ENCODE measurements at places on chromosomes 5 and 9. TPM values are rescaled to one million over a fixed set of nuclear protein-coding genes. Genes with fewer than 3 reads are reported as not detected.

DNA sequence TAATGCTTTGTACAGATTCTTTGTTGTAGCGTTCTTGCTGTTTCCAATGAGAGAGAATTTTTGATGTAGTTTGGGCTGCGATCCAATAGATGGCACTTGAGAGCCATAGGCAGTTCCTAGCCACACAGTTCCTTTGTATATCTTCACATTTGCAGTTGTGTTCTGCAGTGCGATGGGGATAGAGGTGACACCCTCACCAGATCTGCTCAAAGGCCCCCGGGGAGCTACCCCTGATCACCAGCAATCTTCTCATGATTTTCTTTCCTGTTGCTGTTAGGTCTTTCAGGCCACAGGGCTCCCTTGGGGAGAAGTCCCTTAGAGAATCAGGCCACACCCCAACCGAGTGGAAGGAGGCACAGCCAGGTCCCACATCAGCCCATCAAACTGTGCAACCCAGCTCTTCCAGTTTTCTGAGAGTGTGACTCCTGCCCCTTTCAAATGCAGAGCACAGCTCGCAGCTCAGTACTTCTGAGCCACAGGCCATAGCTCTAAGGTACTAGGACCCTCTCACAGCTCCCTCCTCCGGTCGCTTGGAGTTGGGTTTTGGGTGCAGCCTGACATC is 353.7 kb downstream of the SLCO4C1 start:
- peaks cover 5% of the 10 kb centered on the region for H3K4me1 ChIP-seq
- peaks cover 3% of the 10 kb centered on the region for H3K27me3 ChIP-seq
- peak; percentile 42 for DNase-seq
- no peak overlapping the region for H3K4me3 ChIP-seq
- no peak overlapping the region for H3K27ac ChIP-seq

The OTP gene
- 3.1 TPM for total RNA-seq

DNA sequence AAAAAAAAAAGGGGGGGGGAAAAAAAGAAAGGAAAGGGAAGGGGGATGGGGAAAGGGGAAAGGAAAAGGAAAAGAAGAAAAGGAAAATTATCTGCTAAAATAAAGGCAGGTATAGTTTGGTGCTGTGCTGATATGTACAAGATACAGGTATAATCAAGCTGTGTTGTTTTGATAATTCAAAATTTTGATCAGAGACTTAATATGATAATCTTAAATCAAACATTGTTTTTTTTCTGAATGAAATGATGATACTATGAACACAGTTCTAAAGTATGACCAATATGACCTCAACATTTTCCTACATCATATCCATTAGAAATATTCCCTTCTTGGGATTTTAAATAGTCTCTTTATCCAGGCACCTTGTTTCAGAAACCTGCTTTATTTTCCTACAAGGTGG is 115.6 kb upstream of the TRPM3 start:
- no peak for DNase-seq
- H3K27me3 ChIP-seq = no peaks in the 10 kb centered on the region
- H3K36me3 ChIP-seq = no peaks in the 10 kb centered on the region
- no peaks in the 10 kb centered on the region for H3K4me1 ChIP-seq
- H3K4me3 ChIP-seq = no peak overlapping the region

DNA sequence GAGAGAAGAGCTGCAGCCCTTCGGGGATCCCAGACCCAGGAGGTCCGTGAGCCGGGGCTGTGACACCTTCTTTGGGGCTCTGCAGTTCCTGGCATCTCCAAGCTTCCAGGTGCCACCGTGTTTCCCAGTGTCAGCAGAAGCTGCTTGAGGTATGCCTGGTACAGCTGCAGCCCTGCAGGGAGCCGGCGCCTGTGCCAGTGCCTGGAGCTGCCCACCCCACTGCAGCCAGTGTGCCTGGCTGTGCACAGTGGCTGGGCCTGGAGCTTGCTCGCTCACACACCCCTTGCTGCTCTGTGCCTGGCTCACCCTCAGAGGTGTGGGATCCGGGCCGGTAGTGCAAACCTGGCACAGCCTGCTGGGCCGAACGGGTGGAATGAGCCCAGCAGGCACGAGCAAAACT is 65.5 kb downstream of the NACC2 start:
- no peaks in the 10 kb centered on the region for H3K27me3 ChIP-seq
- no peak overlapping the region for H3K4me3 ChIP-seq
- DNase-seq = no peak
- H3K27ac ChIP-seq = no peak overlapping the region
- peaks cover 3% of the 10 kb centered on the region for H3K36me3 ChIP-seq

The PPP2R2B gene
- 4.1 TPM for total RNA-seq

The CAMK4 gene
- total RNA-seq = 9.4 TPM

GRCh38 chr5:483434-484140 is 40.6 kb downstream of the EXOC3 start:
- H3K4me3 ChIP-seq = no peak overlapping the region
- H3K4me1 ChIP-seq = no peaks in the 10 kb centered on the region

GRCh38 chr9:72029986-72030385 is 30.4 kb downstream of the C9orf57 start:
- no peaks in the 10 kb centered on the region for H3K4me1 ChIP-seq
- no peak overlapping the region for H3K27ac ChIP-seq
- DNase-seq = no peak
- H3K4me3 ChIP-seq = no peak overlapping the region
- no peaks in the 10 kb centered on the region for H3K36me3 ChIP-seq

DNA sequence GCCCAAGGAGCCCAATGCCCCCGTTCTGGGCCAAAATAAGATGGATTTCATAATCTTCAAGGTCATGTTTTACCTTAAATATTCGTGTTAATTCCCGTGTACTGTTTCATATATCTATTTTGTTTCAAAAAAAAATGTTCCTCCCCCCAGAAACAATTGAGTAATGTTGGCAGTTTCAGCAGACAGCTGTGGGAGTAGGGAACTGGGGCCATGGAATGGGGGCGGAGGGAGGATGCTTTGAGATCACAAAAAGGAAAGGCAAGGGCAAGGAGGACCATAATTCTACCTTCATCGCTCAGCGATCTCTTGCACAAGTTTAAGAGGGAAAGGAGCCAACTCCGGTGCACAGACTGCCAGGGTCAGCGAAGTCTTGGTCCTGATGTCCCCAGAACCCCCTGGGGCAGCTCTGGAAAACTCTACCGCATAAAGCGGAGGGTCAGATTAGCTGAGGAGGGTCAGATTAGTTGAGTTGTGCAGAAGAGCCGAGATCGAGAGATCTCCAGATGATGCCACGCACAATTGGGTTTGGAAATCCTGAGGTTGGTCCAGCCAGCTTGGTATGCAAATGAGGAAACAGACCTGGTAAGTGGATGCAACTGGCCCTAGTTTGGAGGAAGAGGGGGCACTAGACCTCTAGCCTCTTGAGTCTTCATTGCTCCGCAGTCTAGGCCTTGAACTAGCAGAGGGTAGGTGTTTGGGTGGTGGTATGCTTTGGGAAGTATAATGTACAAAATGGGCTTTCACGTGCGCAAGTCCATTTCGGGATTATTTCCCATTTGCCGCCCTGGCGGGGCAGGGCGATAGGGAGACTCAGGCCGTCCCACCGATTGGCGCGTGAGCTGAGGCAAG is 24.0 kb downstream of the CDKN2A start:
- no peak overlapping the region for H3K27ac ChIP-seq
- peaks cover 32% of the 10 kb centered on the region for H3K4me1 ChIP-seq
- H3K4me3 ChIP-seq = peak overlapping the region; percentile 70
- H3K27me3 ChIP-seq = peaks cover 99% of the 10 kb centered on the region

The PCDHA5 gene
- 1.3 TPM for total RNA-seq

The MLLT3 gene
- total RNA-seq = 57.3 TPM

DNA sequence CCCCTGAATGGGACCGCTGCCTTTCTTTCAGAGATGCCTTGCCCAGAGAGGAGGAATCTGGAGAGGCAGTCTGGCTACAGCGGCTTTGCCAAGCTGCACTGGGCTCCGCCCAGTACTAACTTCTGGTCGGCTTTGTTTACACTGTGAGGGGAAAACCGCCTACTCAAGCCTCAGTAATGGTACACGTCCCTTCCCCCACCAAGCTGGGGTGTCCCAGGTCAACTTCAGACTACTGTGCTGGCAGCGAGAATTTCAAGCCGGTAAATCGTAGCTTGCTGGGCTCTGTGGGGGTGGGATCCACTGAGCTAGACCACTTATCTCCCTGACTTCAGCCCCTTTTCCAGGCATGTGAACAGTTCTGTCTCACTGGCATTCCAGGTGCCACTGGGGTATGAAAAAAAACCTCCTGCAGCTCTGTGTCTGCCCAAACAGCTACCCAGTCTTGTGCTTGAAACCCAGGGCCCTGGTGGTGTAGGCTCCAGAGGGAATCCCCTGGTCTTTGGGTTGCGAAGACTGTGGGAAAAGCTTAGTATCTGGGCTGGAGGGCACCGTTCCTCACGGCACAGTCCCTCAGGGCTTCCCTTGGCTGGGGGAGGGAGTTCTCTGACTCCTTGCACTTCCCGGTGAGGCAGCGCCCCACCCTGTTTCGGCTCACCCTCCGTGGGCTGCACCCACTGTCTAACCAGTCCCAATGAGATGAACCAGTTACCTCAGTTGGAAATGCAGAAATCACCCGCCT is 171.2 kb downstream of the CWC27 start:
- no peak overlapping the region for H3K4me3 ChIP-seq
- H3K27me3 ChIP-seq = no peaks in the 10 kb centered on the region
- H3K27ac ChIP-seq = peak overlapping the region; percentile 37
- H3K36me3 ChIP-seq = peaks cover 18% of the 10 kb centered on the region
- H3K4me1 ChIP-seq = peaks cover 14% of the 10 kb centered on the region

GRCh38 chr9:93952119-93952783 is 2.9 kb downstream of the BARX1 start:
- no peak for DNase-seq
- H3K4me3 ChIP-seq = peak overlapping the region; percentile 51
- peaks cover 92% of the 10 kb centered on the region for H3K27me3 ChIP-seq
- H3K27ac ChIP-seq = no peak overlapping the region

The CDH9 gene
- total RNA-seq = 0.14 TPM

The PCDHA1 gene
- total RNA-seq = 0.07 TPM

The UTP15 gene
- 32.4 TPM for total RNA-seq

The MEGF10 gene
- 96.1 TPM for total RNA-seq

The TSSK1B gene
- 0.16 TPM for total RNA-seq

The NR5A1 gene
- 0.35 TPM for total RNA-seq

The AGXT2 gene
- total RNA-seq = not detected

GRCh38 chr9:27632254-27632653 is 59.0 kb upstream of the C9orf72 start:
- peaks cover 5% of the 10 kb centered on the region for H3K4me1 ChIP-seq
- no peak overlapping the region for H3K27ac ChIP-seq
- H3K27me3 ChIP-seq = no peaks in the 10 kb centered on the region
- no peaks in the 10 kb centered on the region for H3K36me3 ChIP-seq
- no peak for DNase-seq
- no peak overlapping the region for H3K4me3 ChIP-seq

The BASP1 gene
- 99.5 TPM for total RNA-seq

The LCN9 gene
- 0.30 TPM for total RNA-seq

- no peak overlapping the region for H3K27ac ChIP-seq
- peaks cover 8% of the 10 kb centered on the region for H3K4me1 ChIP-seq
- H3K27me3 ChIP-seq = no peaks in the 10 kb centered on the region
- H3K4me3 ChIP-seq = no peak overlapping the region
- DNase-seq = no peak
- peaks cover 40% of the 10 kb centered on the region for H3K36me3 ChIP-seq
Observed at GRCh38 chr5:180541710-180542109, 47.5 kb downstream of the CNOT6 start.

DNA sequence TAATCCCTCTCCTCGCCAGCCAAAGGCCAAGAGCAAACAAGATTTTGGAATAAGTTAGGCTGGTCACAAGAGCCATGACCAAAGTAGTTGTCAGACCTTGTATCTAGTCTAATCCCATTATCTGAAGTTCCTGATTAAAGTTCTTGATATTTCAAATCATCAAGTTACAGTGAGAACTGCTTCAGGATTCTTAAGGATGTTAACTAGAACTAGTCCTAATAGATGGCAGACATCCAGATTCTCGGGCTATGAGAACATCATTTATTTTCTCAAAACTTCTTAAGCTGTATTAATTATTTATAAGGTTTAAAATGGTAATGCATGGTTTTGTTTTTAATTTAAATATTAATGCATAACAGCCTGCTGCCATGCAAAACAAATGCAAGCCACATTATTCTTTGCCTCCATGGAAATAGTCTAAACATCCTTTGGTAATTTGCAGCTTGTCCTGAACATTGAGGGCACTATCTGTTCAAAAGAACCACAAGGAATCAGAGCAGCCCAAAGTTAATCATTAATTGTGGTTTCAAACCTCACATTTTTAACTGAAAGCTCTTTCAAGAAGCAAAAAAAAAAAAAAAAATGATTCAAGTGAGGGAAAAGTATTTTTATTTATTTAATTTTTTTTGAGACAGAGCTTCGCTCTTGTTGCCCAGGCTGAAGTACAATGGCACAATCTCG is 95.1 kb downstream of the TTC39B start:
- DNase-seq = no peak
- no peaks in the 10 kb centered on the region for H3K27me3 ChIP-seq
- no peak overlapping the region for H3K27ac ChIP-seq
- no peaks in the 10 kb centered on the region for H3K36me3 ChIP-seq
- H3K4me1 ChIP-seq = peaks cover 18% of the 10 kb centered on the region
- no peak overlapping the region for H3K4me3 ChIP-seq

The LTC4S gene
- 2.4 TPM for total RNA-seq

The EPB41L4A gene
- 10.8 TPM for total RNA-seq

DNA sequence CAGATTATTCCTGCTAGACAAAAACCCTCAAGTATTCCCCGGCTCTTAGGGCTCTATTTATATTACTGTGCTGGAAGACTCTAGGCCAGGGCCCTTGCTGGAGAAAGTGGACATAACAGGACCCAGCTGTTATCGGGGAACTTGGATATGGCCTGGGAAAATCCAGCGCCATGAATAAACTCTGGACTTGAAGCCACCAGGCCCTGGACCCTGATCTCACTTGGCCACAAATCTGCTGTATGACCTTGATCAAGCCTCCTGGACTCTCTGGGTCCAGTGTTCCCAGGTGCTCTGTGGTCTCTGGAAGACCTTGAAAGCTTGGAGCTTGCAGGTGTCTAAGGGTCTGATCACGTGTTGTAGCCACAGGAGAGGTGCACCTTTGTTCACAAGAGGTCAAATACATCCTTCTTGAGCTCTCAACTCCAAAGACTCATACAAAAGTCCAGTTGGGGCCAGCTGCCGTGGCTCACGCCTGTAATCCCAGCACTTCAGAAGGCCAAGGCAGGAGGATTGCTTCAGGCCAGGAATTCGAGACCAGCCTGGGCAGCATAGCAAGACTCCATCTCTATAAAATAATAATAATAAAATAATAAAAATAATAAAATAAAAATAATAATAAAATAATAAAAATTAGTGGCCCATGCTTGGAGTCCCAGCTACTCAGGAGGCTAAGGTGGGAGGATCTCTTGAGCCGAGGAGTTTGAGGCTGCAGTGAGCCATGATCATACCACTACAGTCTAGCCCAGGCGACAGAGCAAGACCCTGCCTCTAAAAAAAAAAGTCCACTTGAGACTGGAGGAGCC is 26.5 kb downstream of the COL27A1 start:
- no peak overlapping the region for H3K27ac ChIP-seq
- peaks cover 6% of the 10 kb centered on the region for H3K36me3 ChIP-seq
- no peak overlapping the region for H3K4me3 ChIP-seq
- H3K27me3 ChIP-seq = no peaks in the 10 kb centered on the region
- peaks cover 30% of the 10 kb centered on the region for H3K4me1 ChIP-seq
- no peak for DNase-seq

Data from neural crest cell (in vitro differentiated cells).